Pons (tissue), 1 donor: ENCODE measurements at places on chromosomes 1 and 21.

GRCh38 chr1:118862755-118863154 is 125.4 kb downstream of the TBX15 start:
- no peak for DNase-seq

- DNase-seq: no peak
Measured at GRCh38 chr1:41158147-41158875, 83.8 kb downstream of the SCMH1 start.

DNA sequence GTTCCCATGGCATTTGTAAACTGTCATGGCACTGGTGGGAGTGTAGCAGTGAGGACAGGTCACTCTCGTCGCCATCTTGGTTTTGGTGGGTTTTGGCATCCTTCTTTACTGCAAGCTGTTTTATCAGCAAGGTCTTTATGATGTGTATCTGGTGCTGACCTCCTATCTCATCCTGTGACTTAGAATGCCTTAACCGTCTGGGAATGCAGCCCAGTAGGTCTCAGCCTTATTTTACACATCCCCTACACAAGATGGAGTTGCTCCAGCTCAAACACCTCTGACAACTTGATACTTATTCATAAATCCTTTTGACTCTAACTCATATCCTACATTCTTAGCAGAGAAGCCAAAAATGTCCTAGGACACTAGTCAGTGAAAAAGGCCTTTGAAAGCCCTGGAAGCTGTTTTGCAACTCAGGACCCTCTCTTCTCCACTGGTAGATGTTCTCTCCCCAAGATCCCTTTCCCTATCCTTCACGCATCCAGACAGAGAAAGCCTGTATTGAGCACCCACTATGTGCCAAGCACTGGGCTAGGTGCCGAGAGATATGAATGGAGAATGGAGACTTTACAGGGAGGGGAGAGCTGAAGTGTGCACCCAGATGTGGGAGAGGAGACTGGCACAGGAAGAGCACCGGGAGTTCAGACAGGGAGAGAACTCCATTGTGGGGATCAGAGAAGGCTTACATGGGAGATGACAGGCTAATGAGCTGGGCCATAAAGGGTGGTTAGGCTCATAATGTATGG is 6.7 kb upstream of the CSRP1 start:
- DNase-seq: peak; percentile 70

GRCh38 chr21:36959020-36959835 is 7.2 kb downstream of the HLCS start:
- no peak for DNase-seq

DNA sequence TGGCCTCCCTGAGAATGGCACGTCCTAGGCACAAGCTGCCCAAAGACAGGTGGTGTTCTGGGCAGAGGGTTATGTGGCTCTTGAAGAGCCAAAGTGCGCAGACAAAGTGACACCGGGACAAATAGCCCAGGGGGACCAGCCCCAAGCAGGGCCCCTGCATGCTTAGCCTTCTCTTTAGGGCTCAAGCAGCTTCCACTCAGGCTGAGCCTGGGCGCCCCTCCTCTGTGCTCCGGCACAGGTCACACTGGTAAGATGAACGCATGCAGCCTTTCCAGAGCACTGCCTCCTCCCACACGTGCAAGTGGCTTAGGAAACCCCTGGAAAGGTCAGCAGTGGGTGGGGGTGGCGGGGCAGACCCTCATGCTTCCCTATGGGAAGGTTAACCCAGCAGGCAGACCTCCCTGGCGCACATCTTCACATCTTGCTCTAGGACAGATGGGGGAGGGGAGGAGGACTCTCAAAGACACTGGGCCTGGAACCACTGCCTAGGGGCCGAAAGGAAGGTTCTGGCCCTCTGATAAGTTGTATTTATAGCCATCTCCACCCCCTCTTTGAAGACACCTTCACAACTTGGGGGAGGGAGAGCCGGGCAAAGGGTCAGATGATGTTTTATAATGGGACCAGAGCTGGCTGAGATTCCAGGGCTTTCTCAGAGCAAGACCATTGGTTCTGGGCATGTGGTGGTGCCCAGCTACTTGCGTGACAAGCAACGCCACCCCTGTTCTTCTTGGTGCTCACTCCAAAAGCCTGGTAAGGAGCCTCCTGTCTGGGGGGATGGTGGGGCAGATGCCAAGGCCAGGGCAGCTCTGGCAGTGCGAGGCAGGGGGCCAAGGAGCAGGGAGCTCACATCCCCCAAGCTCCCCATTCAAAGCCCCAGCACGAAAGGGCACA is 5.5 kb downstream of the KLHL21 start:
- DNase-seq: no peak

GRCh38 chr1:234246638-234247116 is 126.6 kb upstream of the COA6 start:
- DNase-seq: no peak

- no peak for DNase-seq
Measured at GRCh38 chr1:161848676-161849075, 82.6 kb downstream of the ATF6 start.

- DNase-seq: no peak
Measured at GRCh38 chr1:246032031-246032551, 475.0 kb downstream of the SMYD3 start.
